GM04504 (cell line): ENCODE measurements at places on chromosomes 12 and 14.
A peak's percentile ranks its signal among the peaks of the same experiment; 100 is the strongest.

- DNase-seq: no peak
Measured at GRCh38 chr12:7207866-7208625, 18.6 kb downstream of the PEX5 start.

GRCh38 chr14:95468448-95469133, 47.9 kb downstream of the SYNE3 start:
- no peak for DNase-seq

DNA sequence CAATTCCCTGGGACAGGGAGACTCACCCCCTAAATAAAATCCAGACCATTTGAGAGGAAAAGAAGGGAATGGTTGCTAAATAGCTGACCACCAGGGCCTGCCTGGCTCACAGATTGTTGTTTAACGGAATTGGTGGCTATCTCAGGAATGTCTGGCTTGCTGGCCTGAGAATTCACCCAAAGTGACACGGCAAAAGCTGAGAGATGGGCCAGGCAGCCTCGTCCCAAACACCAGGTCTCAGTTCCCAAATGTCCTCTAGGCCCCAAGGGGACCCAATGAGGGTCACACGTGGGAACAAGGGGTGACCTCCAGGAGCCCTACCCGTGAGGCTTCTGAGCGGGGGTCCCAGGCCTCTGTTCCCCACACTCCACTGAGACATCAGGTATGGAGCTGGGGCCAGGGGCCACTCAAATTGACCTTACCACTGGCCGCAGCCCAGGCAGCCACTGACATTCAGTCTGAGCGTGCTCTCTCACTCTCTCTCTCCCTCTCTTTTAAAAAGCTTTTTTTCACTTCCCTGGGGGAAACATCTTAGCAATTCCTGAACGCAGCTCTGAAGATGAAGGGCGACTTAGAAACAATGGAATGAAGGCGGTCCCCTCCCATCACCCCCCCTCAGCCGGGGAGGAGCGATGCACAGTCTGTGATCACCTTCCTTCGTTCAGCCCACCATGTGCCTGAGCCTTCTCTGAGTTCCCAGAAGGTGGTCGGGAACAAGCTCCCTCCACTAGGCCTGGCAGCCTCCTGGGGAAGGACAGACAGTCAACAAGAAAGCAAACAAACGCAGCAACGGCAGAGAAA, 131.2 kb downstream of the SCARB1 start:
- DNase-seq: no peak

GRCh38 chr12:122834104-122834920, 945 bp upstream of the HIP1R start:
- no peak for DNase-seq

DNA sequence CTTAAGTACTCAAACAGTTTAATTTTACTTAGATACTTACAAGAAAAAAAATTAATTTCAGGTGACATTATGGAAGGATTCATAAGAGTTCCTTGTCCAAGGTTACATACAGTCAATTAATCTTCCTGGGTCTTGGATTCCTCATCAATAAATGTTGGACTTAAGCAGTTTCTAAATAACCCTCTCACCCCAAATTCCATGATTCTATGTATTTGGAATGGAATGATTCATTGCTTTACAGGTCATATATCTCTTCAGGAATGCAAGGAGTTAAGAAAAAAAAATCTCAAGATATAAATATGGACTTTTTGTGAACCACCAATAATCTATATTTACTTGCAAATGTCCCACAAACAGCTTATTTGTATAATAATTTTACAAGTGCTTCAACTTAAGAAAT, 84.2 kb upstream of the BMP4 start:
- no peak for DNase-seq

DNA sequence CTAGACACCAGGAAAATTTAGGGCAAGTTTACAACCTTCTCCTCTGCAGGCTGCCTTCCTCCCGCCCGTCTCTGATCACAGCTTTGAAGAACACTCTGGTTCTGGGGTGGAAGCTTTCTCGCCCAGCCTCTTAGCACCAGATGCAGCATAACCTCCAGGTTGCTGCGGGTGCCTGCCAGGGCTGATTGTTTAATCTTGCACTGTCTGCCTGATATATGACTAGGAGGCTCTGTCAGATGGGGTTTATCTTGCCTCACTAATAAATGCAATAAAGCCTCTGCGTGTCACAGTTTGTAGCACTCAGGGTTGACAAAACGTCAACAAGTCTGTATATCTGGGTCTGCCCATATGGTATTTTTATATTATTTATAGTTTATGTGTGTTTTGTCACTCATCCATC, 388.2 kb downstream of the FUT8 start:
- no peak for DNase-seq

- peak; percentile 8 for DNase-seq
Measured at GRCh38 chr12:8698132-8698851, 501 bp downstream of the RIMKLB start.

DNA sequence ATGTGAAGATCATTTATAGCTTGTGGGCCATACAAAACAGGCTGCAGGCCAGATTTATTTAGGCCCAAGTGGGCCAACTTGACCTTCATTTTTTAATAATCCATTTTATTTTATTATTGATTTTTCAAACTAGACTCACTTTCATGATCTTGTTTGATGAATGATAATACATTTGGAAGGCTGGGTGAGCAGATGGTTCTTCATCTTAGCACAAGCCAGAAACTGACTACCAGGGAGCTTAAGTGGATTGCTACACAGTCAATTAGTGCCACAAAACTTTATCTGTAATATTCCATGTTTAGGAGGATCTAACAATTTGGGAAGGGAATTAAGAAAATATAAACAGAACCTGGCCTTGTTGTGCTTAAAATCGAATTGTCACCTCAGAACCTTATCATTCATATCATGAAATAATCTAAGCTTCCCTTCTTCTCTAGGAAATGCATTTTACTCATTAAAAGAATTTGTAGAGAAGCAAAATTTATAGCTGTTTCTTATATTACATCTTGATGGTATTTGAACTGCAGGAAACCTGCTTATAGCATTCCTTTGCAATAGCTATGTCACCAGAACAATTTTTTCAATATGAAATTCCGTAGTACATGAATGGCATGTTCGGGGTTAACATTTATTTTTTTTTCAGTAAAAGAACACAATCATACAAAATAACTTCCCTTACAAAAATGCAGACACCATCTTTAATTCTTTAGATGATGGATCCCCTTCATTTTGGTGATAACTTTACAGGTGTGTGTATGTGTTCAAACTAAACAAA, 62.0 kb upstream of the CSRP2 start:
- no peak for DNase-seq

- DNase-seq: no peak
Measured at GRCh38 chr12:47652521-47653234, 53.2 kb downstream of the RPAP3 start.
